Motor neuron (in vitro differentiated cells): ENCODE measurements at places on chromosomes 7 and 10. TPM values are rescaled to one million over a fixed set of nuclear protein-coding genes. Genes with fewer than 3 reads are reported as not detected.

DNA sequence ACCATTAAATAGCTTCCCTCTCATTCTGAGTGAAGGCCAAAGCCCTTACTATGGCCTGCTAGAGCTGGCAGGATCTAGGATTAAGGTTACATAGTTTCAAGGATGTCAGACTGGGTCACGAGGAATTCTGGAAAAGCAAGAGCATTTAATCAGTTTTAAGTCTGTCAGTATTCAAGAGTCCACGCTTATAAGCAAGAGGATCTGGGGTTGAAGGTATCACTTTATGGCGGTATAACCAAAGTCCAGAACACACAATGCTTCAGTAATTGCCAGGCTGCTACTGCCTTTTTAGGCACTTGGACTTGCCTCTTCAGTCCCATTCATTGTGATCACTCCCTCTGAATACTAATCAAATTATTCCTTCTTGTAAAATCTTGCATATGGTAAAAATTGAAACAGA lies 101.0 kb downstream of the HBP1 start:
- ATAC-seq: no peak

DNA sequence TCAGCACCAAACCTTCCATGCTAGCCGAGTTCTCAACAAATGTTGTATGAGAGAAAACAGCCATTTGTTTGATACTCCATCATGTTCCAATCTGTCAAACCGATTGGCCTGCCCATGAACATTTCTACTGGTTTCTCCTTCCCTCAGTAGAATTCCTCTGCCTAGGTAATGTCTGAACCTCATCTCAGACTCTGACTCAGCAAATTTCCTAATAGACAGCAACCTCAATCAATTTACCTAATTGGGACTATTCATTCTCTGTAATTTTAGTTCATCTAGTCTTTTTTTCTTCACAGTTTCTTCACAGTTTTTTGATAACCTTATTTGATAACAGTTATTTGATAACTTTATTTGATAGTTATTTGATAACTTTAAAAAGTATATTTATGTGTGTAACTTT lies 585.1 kb downstream of the DNAJB9 start:
- ATAC-seq: peak; percentile 42

DNA sequence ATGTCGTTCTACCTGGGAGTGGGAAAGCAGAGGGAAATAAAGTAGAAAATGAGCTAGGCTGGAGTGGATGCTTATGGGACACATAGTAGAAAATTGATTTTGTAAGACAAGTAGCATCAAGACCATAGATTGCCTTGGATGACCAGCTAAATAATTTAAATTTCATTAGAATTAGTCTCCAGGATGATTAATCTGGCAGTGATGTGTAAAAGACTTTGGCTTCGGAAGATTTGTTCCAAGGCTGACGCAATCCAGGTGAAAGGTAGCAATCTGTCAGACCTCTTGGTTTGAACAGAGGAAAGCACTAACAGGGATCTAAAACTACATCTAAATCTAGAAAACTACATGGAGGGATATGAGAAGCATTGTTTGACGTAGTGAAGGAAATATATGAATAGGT lies 236.5 kb downstream of the ARL4A start:
- ATAC-seq: no peak

DNA sequence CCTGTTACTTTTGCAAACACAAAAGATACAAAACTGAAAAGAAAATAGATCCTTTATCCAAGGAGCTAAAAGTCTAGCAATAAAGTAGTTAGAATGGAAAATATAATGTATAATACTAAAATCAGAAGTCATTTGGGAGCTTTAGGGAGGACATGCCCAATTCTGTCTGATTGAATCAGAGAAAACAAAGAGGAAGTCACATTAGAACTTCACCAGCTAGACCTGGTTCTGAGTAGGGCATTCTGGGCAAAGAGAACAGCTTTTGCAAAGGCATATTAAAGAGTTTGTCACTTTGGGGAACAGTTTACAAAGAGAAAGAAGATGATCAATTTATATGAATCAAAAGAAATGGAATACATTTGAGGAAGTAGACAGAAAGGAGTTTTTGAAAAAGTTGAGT lies 107.0 kb upstream of the PRSS1 start:
- no peak for ATAC-seq

NAT16 gene
- 1.4 and 1.6 TPM in 2 replicates for total RNA-seq

CISD1 gene
- 31.0 and 37.2 TPM in 2 replicates for total RNA-seq

STAG3 gene
- 15.5 and 18.0 TPM in 2 replicates for total RNA-seq

HABP2 gene
- 0.28 and 0.49 TPM in 2 replicates for total RNA-seq
